Germinal center (tissue), 1 donor: ENCODE measurements at places on chromosomes 5 and 9.
A peak's percentile ranks its signal among the peaks of the same experiment; 100 is the strongest.

DNA sequence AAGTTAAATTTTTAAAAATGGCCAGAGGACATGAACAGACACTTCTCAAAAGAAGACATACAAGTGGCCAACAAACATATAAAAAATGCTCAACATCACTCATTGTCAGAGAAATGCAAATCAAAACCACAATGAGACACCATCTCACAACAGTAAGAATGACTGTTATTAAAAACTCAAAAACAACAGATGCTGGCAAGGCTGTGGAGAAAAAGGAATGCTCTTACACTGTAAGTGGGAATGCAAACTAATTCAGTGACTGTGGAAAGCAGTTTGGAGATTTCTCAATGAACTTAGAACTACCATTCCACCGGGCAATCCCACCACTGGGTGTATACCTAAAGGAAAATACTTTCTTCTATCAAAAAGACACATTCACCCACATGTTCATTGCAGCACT is 168.5 kb upstream of the PIK3R1 start:
- no peak for DNase-seq

DNA sequence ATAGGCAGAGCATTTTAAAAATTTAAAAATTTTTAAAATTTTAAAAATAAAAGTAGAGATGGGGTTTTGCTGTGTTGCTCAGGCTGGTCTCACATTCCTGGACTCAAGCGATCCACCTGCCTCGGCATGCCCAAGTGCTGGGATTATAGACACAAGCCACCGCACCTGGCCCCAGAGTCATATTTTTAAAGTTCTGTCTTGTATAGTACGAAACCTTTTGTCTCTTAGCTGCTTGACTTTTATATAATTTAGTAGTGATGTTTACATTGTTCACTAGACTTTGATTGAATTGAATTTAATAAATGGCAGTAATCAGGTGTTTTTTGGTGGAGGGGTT is 31.0 kb downstream of the LRRTM2 start:
- no peak for DNase-seq

DNA sequence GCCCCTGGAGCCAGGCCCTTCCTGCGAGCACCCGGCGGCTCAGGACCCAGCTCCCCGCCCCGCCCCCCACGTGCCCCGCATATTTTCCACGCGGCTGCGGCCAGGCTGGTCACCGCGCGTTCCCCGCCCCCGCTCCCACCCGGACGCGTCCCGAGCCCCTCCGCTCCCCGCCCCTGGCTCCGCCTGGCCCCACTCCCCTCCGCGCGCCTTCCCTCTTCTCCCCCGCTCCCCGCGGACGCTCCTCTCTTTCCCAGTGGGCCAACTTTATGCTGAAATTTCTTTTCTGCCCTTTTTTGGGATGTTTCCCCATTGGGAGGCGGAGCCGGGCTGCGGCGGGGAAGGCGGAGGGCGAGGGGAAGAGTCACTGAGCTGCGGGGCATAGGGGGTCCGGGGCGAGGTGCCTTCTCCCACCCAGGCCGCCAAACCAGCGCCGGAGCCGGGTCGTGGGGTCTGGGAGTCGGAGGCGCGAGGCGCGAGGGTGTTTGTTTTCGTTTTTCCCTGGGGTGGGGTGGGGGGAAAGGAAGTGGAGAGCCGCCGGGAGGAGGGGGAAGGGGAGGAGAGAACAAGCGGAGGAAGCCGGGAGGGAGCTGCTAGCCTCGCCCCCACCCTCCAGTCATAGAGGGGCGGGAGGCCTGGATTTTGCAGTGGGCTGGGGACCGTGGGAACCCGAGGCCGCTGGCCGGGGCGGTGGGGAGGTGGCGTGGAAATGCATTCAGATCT is 1.0 kb upstream of the TPM2 start:
- peak; percentile 46 for DNase-seq

- no peak for DNase-seq
Measured at GRCh38 chr9:121604654-121605053, 46.8 kb upstream of the DAB2IP start.

DNA sequence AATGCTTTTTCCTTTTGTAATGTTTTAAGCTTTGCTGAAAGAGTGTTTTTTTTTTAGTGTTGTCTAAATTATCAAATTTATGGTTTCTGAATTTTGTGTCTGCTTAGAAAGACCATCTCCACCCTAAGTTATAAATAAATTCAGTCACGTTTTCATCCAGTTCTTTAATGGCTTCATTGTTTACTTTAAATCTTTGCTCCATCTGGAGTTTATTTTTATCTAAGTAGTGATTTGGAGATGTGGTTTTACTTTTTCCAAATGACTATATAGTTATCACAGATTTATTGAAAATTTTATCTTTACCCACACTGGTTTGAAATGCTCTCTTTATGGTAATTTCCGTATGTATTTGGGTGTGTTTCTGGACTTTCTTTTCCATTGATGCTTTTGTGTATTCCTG is 577.2 kb upstream of the ZNF608 start:
- DNase-seq, result no peak

GRCh38 chr9:85647571-85647970 is 94.2 kb downstream of the AGTPBP1 start:
- peak; percentile 10 for DNase-seq

- DNase-seq, result no peak
Measured at GRCh38 chr5:109005297-109006009, 257.8 kb downstream of the FER start.

DNA sequence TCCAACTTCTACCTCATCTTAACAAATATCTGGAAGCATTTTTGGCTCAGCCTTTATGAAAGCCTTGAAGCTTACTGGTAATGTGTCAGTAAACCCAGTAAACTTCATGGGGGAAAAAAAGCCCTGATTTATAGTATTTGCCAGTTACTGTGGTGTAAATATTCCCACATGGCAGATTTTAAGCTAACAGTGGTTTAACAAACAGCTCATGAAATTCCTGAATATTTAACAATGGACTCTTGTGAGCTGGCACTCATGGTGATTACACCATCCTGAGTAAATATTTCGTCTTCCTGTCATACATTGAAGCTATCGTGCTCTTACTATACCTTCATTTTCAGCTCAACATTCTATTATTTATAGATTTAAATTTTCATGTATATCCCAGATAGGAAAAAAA is 57.0 kb upstream of the ACOT12 start:
- DNase-seq, result no peak

DNA sequence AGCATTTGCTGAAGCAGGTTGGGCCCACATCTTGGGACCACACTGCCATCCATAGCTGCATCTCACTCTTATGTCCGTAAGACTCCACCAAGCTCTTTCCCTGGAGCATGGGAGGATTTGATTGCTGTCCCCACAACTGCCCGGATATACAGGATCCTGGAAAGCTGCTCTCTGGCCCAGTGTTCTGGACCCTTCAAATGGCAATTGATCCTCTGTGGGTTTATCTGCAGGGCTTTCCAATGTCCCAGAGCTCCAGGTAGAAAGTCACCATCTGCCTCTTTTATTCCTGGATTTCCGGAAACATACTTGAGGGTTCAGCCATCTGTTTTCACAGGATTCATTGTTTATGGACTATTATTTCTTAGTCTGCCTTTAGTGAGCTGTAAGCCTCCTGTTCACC is 214.6 kb downstream of the SREK1 start:
- no peak for DNase-seq

- DNase-seq, result no peak
Measured at GRCh38 chr5:38808666-38809343, 37.0 kb upstream of the OSMR start.

DNA sequence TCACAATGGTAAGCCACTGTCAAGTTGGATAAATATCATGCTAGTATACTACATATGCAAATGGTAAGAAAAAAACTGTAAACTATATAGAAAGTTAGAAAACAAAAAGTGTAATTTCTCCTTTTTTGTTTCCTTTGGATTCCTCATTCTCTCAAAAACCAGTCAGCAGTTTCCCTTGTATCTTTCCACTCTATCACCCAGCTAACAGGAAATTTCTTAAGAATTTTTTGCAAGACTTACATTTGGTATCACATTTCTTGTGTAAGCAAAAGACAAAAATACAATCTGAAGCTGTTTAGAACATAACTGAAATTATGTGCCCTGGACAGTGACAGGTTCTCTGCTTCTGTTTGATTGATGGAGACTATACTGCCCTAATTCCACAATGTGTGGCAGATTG is 25.2 kb upstream of the MSH3 start:
- DNase-seq, result no peak

DNA sequence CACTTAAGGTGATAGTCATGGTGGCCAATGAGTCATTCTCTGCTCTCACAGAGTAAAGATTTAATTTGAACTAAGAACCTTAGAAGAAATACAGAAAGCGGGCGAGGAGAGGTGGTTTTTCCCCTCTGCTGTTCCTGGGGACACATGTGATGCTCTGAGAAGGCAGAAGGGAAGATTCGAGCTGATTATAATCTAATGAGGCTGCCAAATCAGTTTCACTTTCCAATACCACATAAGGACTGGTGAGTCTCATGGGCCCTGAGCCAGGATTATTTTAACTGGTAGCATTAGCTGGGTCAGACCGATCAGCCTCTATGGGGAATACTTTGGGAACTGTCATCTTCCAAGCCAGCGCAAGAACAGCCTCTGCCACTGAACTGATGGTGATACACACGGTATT is 116.5 kb downstream of the SLC1A3 start:
- DNase-seq, result no peak

DNA sequence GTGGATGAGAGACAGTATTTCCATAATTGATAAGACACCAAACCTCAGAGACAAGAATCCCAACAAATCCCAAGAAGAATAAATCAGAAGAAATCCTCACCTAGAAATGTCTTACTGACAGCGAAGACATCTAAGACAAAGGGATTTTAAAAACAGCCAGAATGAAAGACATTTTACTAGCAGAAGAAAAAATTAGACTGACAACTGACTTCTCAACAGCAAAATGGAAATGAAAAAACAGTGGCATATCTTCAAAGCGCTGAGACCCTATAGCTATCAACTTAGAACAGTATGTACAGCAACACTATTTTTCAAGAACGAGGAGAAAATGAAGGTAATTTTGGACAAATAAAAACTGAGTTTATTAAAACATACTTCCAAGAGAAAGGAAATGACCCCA is 16.3 kb downstream of the TTLL11 start:
- no peak for DNase-seq

DNA sequence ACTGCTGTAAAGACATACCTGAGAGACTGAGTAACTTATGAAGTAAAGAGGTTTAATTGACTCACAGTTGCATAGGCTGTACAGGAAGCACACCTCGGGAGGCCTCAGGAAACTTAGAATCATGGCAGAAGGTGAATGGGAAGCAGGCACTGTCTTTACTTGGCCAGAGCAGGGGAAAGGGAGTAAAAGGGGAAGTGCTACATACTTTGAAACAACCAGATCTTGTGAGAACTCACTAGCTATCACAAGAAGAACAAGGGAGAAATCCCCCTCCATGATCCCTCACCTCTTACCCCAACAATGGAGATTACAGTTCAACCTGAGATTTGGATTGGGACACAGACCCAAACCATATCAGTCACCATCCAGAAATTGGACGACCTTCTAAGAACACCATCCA is 1285.8 kb upstream of the CDH9 start:
- DNase-seq, result no peak

- DNase-seq, result no peak
Measured at GRCh38 chr5:105506692-105507277, 1944.2 kb upstream of the NUDT12 start.

GRCh38 chr5:175678074-175678473 is 20.2 kb downstream of the HRH2 start:
- DNase-seq, result no peak

DNA sequence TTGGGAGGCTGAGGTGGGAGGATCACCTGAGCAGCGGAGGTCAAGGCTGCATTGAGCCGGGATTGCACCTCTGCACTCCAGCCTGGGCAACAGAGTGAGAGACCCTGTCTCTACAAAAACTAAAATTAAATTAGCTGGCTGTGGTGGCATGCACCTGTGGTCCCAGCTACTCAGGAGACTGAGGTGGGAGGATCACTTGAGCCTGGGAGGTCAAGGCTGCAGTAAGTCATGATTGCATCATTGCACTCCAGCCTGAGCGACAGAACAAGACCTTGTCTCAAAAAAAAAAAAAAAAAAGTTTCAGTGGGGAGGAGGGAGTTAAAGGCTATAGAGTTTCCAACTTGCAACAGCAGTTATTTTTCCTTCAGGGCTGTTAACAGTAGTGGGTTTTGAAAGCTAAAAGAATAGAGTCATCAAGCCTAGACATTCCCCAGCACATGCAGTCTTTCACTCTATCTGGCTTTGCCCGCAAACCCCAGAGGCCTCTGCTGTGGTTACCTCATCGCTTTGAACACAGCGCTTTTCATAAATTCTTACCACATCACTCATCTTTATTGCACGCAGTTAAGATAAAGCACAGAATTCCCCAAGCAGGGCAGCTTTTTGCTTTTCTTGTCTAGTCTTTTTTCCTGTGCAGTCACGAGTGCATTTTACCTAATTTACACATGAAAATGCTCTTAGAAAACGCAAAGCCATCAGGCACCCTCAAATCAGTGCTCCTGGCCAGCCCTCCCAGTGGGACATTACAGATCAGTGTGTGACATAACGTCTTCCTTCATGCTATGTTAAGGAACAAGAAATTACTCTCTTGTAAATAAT is 8.7 kb upstream of the SLC2A8 start:
- no peak for DNase-seq

- DNase-seq, result no peak
Measured at GRCh38 chr5:133925866-133926488, 42.4 kb downstream of the C5orf15 start.

- no peak for DNase-seq
Measured at GRCh38 chr9:14451949-14452348, 138.0 kb upstream of the NFIB start.

DNA sequence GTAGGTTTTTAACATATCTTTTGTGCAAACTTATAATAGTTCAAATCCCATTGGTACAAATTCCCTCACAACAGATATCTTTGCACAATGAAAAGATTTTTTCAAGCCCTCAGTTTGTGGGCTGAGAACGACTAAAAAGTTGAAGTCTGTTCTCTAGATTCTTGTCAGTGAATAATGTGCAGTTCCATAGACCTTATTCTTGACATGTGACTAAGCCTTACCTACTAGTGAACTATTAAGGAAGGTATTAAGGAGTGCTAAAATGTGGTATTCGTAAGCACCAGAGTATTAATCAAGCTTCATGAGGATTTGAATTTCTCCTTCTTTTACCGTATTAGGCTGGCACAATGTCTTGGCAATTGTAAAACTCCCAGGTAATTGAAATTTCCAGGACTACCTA is 205.6 kb upstream of the DMRTA1 start:
- DNase-seq, result no peak

DNA sequence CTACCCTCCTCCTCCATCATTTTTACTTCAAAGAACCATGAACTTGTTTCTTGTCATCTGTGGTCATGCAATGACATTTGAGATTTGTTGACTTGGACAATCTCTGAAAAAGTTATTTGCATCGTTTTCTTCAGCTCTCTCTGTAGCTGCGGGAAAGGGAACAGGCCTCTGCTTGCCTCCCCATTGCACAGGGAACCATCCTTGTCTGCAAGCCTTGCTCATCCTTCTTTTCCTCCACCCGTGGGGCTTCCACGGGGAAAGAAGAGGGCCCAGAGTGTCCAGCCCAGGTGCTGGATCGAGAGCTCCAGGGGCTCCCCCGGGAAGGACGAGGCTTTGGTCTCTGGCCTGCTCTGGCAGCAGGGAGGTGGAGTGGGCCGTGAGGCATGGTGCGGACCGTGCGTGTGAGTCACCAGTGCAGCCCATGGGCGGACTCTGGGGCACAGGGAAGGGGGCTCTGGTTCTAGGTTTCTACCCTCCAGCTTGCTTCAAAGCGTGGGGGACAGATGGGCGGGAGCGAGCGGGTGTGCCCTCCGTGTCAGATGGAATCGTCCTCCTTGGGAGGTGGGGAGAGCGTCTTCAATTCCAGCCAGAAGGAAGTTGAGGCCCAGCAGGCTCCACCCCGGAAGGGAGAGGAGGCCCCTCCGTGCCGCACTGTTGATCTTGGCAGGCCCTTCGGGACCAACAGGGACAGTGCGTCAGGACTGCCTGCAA is 6.0 kb upstream of the IRX4 start:
- DNase-seq, result no peak

- DNase-seq, result no peak
Measured at GRCh38 chr5:126818736-126819135, 41.8 kb downstream of the LMNB1 start.
